ENCODE measurements at places on chromosomes 4 and X.

- no peak for DNase-seq
These were observed 136.2 kb downstream of the CPZ start for GRCh38 chr4:8728536-8729407.

DNA sequence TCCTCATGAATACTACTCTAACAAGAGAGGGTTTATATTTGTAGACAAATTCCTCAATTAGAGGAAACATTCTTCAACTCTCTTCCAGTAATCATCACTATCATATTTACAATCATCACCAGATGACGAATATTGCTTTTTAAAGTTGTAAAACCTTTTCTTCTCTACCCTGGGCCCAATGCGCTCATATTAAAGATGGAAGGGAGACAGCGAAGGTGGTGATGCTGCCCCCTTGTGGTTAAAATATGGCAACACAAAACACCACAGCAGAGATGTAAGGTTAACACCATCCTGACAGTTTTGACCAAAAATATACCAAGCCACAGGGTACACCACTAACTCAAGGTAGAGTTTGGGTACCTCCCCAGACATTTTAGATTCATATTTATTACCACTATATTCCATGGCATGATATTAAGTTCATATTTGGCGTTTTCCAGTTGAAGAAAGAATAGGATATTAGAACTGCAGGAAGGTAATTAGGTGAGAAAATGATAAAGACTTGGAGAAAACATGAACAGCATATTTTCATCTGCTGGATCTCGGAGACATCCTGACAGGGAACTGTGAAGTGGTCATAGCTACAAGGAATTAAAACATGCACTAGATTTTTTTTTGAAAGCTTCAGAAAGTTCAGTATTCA, 72.8 kb downstream of the SLC9A7 start:
- no peak for DNase-seq

- no peak for DNase-seq
These were observed 965.9 kb upstream of the DIAPH2 start for GRCh38 chrX:95718746-95719145.

- DNase-seq: no peak
These were observed 1019.7 kb downstream of the STPG2 start for GRCh38 chr4:97123573-97123972.

All from iPS DF 19.7 (cell line).